Activated effector memory CD4-positive, alpha-beta T cell treated with Interleukin-2 at 50 U/mL for 16 hours (primary cell): ENCODE measurements at places on chromosomes 1 and 21.

DNA sequence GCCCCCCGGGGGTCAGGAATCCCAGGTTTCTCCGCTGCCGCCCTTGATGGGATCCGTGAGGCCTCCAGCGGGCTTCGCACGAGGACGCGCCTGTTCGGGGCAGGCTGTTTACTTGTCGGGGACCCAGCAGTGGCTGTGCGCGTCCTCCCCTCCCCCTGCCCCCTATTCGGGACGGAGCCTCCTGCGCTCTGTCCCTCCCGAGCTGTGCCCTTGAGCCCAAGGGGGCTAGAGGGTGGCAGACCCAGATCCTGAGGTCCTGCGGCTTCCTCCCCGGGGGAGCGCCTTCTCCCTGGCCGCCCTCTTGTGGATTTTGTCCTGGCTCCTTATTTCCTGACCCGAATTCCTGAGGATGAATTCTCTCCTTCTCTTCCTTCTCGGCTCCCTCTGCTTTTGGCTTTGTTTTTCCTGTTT is 38.4 kb downstream of the PIK3CD start:
- no peak for DNase-seq

DNA sequence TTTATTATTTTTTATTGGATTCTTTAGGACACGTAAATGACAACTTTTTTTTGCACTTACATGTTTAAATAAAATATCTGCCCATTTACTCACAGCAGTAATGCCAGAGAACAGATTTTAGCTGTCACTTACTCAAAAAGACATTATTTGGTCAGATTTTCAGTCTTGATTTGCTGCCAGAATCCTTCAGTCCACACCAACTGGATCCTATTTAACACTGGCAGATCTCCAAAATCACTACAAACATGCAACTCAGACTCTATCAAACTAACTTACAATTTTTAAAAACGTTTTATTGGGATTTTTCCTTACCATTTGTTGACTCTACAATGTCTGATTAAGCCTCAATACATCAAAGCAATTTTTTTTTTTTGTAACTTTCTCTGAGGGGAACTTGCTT is 11.1 kb downstream of the ATP6V1G3 start:
- no peak for DNase-seq

- no peak for DNase-seq
Observed at GRCh38 chr1:227607336-227607898, 44.1 kb downstream of the ZNF678 start.

DNA sequence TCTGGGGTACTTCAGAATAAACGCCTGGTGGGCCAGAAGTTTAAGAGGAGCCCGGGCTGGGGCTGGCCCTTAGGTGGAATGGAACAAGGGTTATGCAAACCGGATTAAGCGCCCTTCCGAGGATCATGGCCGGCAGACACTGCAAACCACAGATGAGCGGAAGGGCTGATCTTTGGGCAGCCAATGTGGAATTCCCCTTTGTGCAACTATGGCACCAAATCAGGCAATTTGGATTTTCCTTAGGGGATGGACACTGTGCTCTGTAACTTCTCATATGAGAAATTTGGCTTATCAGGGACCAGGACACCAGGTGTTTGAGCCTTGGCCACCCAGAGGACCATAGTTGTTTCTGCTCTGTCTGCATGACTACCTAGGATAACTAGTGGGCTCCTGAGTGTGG is 5.7 kb upstream of the IL10 start:
- no peak for DNase-seq

- no peak for DNase-seq
Observed at GRCh38 chr21:33512481-33512880, 21.0 kb upstream of the DNAJC28 start.

DNA sequence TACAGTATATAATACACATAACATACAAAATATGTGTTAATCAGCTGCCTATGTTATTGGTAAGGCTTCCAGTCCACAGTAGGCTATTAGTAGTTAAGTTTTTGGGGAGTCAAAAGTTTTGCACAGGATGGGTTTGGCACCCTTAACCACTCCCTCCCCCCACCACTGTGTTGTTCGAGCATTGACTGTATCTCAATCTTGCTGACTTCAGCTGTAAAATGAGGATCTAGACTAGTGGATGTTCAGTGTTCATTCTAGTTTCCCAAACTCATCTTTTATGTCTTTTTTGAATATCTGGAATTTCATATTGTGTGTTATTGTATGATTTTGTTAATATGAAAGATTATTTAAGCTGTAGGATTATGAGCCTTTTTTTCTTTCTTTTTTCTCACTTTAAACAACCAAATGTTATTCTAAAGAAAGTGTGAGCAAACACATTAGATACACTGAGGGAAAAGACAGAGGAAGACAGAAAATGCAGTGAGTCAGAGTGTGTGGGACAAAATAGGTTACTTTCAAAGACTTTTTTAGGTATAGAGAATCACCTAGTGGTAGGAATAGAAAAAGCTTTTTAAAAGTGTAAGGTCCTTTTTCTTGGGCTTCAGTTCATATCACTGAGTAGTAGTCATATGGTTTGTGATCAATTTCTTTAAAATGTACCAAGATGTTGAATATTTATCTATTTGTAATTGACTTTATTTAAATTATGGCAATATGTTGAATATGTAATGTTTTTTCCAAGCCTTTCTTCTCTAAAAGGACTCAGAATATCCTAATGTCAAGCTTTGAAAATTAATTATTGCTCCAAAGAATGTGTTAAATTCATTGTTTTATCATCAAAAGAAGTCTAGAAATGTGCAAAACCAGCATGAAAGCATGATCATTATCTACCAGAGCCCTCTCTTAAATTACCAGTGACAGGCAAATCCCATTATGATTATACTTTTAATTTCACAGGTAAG is 17.9 kb upstream of the CENPF start:
- DNase-seq = no peak

- DNase-seq = no peak
Observed at GRCh38 chr1:64983110-64983509, 16.8 kb upstream of the JAK1 start.

DNA sequence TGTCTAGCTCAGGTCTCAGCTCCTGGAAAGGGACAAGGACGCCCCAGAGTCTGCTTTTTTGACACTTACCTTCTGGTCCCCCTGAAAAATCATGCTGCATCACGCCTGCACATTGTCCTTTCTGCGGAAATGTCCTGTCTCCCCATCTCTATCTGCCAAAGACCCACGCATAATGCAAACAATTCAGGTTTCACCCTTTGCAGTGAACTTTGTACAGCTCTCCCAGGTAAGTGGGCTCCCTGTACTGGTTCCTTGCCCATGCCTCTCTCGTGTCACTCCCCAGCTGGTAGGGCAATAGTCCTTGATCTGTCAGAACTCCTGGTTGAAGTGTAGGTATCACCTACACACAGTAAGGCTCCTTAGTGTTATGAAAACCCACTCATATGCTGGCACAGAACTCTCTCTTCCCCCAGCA is 102.9 kb upstream of the IRF2BP2 start:
- no peak for DNase-seq

GRCh38 chr1:165138960-165139359 is 217.6 kb downstream of the LMX1A start:
- DNase-seq = no peak

DNA sequence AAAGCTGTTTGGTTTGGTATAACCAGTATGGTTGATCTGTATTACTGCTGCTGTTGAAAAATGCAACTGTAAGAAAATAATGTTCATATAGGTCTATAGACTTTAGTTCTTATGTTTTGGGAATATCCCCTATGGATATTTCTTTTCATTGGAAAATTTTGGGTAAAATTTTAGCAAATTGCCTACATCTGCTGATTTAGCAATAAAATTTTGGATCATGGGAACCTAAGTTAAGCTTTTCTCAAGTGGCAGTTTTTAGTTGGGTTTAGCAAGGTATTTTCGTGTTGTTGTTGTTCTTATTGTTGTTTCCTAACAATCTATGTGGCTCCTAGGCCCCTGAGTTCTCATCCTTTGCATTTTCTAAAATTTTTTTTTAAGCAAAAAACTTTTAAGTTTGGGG is 167.1 kb downstream of the PHTF1 start:
- DNase-seq = no peak

DNA sequence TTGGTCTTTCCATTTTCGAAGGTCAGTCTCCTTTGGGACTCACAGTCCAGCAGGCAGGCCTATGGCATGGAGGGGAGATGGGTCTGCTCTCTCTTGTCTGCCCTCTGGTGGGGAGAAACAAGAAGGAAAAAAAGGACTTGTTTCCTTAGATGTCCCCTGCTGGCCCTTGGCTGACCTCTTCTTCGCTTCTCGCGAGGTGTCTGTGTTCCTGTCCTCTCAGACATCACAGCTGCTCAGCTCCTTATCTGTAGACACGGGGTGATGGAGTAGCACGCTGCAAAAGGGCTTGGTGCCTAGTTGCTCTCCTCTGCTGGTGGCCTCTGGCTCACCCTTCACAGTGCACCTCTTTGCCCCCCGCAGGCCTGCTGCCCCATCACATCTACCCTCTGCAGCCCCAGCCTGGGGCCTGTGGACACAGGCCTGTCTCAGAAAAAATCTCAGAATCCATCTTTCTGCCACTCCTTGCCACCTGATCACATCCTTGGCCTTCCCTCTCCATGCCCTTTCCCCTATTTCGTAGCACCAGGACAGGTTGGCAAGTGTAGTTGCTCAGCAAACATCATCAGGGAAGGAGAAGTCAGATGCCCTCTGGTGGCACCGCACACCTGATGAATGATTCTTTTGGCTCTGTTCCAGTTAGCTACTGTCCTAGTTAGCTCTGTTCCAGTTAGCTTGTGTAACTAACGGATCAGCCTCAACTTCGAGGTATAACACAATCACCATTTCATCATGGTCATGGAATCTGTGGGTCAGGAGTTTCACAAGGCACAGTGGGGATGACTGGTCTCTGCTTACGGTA is 18.7 kb upstream of the AK2 start:
- no peak for DNase-seq

DNA sequence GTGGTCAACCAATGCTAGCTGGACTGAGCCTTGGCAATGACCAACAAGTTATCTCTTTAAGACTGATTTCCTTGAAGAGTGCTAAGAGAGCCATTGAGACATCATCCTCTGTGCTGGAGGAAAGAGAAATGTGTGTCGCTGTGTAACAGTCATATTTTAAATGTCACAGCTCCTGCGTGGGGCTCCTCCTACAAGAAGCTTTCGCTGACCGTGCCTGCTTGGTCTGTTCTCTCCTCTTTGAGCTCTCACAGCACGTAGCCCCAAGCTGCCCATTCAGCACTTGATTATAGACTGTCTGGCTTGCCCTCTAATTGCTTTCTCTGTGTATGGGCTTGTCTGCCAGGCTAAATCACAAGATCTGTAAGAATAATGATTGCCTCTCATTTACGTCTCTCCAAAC is 221.3 kb downstream of the FOXD2 start:
- DNase-seq = no peak

DNA sequence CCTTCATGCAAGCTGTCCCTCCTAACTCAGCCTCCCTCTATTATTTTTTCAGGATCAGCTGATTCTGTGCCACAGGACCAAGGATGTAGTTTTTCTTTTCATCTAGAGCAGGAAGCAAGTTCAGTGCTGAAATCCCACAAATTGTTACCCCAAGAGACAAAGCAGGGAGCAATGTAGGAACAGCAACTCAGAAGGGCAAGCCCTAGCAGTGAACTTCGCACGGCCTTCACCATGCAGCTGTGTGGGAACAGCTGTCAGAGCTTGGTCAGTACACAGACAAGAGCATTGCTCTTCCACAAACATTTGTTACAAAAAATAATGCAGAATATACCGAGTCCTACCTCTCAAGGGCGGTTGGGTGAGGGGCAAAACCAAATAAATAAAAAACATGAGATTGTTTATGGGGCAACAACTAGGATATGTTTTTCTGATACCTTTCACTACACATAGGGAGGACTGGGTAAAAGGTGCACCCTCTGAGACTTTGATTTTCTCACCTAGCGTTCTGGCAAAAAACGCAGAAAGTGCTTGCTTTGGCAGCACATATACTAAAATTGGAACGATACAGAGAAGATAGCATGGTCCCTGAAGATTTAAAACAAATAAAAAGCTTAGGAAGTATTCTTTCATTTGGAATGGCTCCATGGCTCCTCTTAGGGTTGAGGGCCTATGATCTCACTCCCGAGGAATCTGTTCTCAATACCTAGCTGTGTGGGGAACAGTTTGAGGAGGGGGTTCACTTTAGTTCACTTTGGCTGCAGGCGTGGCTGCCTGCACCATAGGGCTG is 37.1 kb upstream of the ANGPTL7 start:
- no peak for DNase-seq

DNA sequence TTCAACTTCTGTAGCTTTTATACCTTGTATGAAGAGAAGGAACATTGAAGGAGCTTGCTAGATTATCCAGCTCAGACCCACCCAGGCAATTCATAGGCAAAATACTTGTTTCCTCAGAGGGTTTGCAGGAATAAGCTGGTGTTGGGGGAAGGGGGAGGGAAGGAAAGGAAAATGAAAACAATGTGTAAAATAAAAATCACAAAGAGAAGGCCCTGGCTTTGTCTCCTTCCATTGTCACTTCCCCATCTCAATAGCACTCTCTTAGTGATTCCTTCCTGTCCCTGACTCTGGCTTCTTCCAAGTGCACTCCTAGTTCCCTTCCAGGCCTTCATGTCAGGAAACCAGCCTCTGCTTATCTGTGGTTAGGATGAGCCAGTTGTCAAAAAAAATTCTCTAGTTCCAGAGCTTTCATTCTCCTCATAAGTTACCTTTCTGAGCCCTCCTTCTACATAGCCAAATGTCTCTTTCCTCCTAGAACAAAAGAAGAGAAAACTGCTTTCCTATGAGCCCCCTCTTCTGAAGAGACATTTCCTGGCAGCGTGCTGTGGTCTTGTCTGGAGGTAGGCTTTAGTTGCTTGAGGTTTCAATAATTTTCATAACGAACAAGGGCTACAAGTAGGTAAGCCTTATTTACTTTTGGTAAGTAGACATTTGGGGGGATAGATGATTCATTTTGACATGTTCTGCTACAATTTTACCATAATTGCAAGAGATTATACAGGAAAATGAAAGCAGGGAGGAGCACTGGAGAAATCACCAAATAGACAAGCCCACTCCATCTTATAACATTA is 45.7 kb downstream of the FASLG start:
- DNase-seq = no peak

DNA sequence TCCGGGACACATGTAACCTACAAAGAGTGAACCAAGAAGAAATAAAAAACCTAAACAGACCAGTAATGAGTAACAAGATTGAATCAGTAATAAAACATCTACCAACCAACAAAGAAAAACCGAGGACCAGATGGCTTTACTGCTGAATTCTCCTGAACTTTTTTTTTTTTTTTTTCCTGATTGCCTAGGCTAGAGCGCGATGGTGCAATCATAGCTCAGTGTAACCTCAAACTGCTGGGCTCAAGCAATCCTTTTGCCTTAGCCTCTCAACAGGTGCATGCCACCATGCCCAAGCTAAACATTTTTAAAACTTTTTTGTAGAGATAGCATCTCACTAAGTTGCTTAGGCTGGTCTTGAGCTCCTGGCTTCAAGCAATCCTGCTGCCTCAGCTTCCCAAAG is 11.2 kb upstream of the FGGY start:
- no peak for DNase-seq

GRCh38 chr1:184974837-184975115 is 468 bp upstream of the NIBAN1 start:
- no peak for DNase-seq

DNA sequence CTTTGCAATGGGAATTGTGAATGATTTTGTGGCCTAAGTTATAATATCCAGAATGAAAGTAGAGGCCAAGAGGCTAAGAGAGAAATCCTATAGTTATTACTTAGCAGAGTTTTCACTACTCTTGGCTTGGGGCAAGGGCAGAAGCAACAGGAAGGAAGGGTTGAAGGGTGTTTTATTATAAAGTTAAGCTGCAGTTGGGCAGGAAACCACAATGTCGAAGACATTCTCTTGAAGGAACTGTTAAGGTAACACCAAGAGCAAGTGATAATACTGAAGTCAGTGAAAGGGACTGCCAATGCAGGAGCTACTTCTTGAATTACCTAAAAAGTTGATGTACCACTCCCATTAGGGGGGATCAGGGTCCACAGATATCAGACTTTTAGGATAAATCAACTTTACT is 8.3 kb downstream of the XCL2 start:
- no peak for DNase-seq
